Dermis blood vessel endothelial cell (primary cell): ENCODE measurements at places on chromosomes 13 and 19.

DNA sequence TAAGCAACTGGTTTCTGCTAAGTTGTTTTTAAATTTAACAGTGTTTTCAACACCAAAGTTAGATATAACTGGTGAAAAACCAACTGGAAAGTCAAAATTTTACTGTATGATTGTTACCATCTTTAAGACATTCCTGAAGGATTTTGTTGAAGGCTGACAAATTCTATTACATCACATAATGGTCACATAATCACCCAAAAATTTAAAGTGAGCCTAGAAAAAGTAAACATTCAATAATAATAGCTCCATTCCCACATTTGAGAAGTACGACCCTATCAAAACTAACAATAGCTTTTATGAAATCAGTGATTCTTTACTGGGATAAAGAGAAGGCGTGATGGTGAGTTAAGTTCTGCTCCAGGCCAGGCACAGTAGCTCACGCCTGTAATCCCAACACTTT, 51.6 kb downstream of the USP12 start:
- DNase-seq, result no peak

DNA sequence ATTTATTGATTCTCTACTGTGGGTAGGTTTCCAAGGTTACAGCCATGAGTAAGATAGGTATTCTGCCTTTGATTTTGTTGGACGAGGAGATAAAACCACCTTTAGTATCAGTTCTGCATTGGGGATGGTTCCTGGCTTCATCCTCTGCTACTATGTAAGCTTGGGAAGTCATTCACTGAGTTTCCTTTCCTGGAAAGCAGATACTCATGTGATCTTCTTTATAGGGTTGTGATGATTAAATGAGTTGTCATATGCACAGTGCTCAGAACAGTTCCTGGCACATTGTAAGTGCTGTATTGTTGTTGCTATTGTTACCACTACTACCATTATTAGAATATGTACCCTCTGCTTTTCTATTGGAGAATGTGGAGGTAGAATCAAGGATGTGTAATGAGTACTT, 13.1 kb upstream of the WTIP start:
- peak; percentile 68 for DNase-seq

DNA sequence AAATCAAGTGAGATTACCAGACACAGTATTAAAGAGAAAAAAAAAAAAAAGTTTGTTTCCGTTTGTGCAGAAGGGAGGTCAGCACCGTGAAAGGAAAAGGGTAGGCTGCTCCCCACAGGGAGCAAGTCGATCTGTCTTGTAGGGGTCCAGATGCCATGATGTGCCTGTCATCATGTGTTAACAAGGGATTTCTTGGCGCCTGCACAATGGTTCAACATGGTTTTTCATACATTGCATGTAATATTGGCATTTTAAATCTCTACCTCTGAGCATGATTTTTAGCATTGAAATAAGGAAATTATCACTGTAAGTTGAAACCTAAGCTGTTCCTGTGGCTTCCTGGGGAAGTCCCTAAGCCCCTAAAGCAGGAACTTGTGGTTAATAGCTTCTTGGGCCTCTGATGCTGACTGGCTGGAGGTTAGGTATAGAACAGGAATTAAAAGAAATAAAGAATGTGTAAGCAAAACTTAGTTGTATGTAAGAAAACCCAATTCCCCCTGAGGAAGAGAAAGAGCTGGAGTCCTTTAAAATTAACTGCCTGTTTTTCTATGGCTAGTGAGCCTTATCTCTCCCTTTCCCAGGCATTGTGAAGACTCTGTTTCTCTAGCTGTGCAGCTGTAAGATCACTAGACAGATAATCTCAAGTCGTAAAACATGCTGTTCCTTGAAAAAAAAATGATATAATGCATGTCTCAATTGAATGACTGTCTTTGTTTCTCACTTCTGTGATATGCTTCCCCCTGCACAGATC, 7.4 kb upstream of the FCGBP start:
- peak; percentile 20 for DNase-seq

DNA sequence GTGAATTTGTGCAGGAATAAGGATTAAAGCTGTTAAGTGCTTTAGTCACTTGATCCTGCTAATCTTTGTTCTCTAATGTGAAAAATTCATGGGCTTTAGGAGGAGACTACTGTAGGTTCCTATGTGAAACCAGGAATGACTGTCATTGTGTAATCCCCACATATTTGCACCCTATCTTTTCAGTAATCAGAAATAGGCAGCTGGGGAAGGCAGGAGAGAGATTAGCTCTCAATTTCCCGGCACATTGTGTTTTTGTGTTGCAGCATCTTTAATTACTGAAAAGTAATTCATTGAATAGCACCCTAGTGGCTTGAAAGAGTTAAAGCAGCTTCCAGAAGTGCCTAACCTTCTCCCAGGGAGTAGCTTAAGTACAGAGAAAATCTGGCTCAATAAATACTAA, 282.9 kb downstream of the OLFM4 start:
- DNase-seq, result no peak

DNA sequence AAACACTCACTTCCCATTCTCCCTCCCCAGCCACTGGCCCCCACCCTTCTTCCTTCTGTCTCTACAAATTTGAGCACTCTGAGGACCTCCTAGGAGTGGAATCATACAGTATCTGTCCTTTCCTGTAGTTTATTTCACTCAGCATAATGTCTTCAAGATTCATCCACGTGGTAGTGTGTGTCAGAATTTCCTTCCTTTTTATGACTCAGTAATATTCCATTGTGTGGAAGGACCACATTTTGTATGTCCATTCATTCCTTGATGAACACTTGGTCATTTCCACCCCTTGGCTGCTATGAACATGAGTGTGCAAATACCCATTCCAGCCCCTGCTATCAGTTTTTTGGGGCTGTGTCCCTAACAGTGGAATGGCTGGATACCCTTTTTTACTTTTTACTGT, 9.8 kb downstream of the KLF2 start:
- DNase-seq, result peak; percentile 82
